ENCODE measurements at places on chromosomes 16 and 17.

- no peak for DNase-seq
Measured at GRCh38 chr16:22685459-22685830, 128.5 kb upstream of the HS3ST2 start.

DNA sequence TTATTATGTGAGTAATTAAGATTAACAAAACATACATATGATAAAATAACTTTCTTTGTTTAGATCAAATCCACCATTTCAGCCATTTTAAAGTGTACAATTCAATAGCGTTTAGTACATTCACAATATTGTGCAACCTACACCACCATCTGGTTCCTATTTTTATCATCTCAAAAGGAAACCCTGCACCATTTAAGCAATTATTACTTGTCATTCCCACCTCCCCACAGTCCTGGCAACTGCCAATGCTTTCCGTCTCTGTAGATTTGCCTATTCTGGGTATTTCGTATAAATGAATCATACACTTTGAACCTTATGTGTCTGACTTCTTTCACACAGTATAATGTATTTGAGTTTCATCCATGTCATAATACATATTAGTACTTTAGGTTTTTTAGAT is 162.5 kb upstream of the CNTNAP4 start:
- no peak for DNase-seq

GRCh38 chr17:57518587-57519581 is 226.2 kb downstream of the CCDC182 start:
- DNase-seq: no peak

DNA sequence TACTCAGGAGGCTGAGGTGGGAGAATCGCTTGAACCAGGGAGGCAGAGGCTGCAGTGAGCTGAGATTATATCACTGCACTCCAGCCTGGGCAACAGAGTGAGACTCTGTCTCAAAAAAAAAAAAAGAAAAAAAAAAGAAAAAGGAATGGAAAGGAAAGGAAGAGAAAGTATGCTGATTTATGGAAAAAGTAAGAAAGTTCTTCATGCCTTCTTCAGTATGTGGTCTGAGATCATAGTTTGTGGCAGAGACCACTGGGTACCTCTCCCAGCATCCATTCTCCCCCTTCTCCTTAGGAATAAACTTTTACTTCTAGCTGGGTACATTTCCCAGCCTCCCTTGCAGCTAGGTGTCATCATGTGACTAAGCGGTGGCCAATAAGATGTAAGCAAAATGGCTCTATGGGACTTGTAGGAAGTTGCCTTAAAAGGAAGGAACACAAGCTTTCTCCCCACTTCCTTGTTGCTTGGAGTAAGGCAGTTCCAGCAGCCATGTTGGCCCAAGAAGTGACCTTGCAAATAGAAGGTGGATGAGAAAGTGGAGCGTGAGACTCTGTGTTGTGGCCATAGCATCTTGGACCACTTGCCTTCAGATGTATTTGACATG is 26.1 kb upstream of the XPO6 start:
- DNase-seq: no peak

- DNase-seq: no peak
Measured at GRCh38 chr17:65013613-65014391, 42.7 kb downstream of the GNA13 start.

GRCh38 chr16:66082424-66082823 is 284.1 kb upstream of the CDH5 start:
- DNase-seq: no peak

DNA sequence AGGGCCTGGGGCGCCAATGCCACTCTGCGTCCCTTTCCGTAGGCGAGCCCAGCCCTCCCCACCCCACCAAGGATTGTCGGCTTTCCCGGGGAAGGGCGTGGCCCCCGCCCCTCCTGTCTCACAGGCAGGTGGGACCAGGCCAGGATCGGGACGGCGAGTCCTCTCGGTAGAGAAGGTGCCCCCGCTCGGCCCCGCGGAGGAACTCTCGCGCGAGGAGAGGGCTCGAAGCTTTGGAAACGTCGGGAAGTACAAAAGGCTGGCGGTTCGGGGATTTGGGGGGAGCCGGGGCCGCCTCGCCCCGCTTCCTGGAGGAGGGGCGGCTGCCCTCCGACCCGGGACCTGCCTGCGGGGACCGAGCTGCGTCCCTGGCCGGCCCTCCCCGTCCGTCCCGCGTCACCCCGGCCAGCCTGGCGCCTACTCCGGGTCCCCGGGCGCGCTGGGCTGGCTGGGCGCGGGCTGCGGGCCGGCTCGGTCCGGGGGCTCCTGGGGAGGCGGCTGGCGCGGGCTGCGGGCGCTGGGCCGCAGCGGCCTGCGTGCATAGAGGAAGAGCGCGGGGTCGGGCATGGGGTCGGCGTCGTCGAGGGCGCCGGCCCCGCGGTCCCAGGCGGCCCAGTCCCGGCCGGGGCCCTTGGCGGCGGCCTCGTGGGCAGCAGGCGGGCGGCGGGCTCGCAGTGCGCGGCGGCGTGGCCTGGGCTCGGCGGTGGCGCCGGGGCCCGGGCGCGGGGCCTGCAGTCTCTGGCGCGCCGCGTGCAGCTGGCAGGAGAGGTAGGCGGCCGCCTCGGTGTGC is 12.6 kb upstream of the CLUH start:
- peak; percentile 52 for DNase-seq

DNA sequence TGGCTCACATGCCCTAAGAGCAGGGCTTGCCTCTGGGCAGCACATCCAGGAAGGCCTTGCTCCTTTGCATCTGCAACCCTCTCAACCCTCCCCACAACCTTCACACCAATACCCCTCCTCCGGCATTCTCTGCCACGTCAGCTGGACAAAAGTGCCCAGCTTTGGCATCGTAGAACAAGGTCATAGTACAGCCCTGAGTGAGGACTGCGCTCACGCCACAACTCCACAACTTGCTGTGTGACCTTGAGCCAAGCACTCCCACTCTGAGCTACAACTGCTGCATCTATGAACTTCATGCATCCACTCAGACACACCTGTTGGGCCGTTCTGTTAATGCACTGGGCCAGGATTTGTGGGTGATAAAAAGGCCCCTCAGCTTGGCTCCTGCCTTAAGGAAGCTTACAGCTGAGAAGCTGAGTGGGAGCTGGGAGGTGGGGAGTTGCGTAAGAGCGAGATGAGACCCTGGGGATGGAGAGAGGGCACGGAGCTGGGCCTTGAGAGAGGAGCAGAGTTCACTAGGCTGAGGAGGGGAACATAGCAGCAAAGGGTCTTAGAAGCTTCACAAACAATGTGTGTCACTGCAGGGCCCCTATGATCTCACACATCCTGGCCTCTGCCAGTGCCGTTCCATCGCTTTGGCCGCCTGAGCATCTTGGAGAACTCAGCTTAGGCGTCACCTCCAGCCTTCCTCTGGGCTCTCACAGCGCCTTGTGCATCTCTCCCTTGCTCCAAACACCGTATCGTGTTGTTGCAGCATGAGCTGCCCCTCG is 8.6 kb upstream of the MRC2 start:
- no peak for DNase-seq

DNA sequence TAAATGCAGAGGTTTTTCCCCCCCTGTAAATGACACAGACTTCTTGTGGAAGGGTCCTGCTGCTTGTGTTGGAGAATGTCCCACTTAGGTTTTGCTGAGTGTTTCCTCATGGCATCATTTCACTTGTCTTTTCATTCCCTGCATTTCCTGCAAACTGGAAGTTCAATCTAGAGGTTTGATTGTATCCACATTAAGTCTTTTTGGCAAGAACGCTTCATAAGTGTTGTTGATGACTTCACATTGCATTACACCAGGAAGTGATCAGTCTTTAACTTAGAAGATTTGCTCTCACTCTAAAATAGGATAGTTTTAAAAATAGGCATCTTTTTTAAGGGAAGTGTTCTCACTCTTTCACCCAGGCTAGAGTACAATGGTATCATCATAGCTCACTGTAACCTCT is 67.2 kb downstream of the RPTOR start:
- DNase-seq: no peak

GRCh38 chr16:8718851-8719680 is 44.6 kb downstream of the ABAT start:
- no peak for DNase-seq

- DNase-seq: peak; percentile 32
Measured at GRCh38 chr16:50613281-50613963, 65.2 kb downstream of the NKD1 start.

- DNase-seq: no peak
Measured at GRCh38 chr16:27748868-27749546, 199.1 kb downstream of the KATNIP start.

- no peak for DNase-seq
Measured at GRCh38 chr17:13594762-13595598, 6.7 kb downstream of the HS3ST3A1 start.

DNA sequence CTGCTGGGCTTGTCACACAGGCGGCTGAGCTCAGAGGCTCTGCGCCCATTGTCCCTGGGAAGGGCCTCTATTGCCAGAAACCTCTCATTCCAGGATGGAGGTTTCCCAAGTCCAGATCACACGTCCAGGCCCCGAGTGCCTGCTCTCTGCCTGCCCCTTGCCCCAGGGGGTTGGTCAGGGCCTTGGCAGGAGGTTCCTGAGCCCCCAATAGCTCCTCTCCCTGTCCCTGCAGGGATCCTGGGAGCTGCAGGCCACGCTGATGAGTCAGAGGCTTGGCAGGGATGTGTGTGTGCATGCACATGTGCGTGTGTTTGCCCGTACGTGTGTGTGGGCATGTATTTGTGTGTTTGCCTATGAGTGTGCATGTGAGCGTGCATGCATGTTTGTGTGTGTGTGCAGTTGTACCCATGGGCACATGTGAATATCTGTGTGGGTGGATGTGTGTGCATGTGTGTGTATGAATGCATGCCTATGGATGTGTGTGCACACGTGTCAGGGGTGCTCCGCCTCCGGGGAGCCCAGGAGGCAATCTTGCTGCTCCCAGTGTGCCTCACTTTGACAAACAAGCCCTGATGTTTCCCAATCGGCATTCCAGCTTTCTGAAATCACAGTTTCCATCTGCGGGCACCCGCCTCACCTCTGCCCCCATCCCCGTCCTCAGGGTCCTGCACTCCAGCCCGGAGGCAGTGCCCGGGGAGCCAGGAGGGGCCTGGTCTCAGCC is 98.4 kb upstream of the GSE1 start:
- DNase-seq: no peak

DNA sequence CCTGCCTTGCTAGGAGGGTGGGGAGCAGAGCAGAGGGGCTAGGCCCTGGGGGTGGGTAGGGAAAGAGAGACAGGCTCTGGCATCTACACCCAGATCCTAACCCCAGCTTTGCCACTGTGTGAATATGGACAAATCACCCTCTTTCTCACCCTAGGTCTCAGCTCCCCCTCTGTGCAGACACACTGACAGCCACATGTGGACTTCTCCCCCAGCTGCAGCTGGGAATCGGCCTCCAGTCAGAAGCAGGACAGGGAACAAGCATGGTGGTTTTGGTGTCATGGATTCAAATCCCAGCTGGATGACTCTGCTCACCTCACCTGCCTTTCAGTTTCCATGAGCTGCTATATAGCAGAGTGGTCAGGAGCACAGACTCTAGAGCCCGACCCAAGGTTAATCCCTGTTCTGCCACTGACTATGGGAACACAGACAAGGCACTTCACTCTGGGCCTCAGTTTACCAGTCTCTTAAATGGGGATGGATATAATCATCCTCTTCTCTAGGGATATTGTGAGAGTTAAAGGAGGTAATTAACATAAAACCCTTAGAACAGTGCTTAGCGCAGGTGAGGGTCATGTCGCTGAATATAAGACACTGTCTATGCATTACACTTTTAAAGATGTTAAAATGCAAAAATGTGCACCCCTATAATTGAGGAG is 26.2 kb upstream of the MAP3K14 start:
- DNase-seq: no peak

DNA sequence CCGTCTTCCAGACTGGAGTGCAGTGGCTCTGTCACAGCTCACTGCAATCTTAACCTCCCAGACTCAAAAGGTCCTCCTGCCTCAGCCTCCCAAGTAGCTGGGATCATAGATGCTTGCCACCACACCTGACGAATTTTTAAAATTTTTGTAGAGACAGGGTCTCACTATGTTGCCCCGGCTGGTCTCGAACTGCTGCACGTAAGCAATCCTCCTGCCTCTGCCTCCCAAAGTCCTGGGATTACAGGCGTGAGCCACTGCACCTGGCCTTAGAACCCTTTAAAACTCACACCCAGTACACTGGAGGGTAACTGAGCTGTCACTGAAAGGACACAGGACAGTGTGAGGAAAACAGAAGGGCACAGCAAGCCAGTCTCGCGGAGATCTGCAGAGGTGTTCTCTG is 97.6 kb upstream of the NOL11 start:
- DNase-seq: no peak

GRCh38 chr17:68356520-68356919 is 65.2 kb downstream of the ARSG start:
- no peak for DNase-seq

DNA sequence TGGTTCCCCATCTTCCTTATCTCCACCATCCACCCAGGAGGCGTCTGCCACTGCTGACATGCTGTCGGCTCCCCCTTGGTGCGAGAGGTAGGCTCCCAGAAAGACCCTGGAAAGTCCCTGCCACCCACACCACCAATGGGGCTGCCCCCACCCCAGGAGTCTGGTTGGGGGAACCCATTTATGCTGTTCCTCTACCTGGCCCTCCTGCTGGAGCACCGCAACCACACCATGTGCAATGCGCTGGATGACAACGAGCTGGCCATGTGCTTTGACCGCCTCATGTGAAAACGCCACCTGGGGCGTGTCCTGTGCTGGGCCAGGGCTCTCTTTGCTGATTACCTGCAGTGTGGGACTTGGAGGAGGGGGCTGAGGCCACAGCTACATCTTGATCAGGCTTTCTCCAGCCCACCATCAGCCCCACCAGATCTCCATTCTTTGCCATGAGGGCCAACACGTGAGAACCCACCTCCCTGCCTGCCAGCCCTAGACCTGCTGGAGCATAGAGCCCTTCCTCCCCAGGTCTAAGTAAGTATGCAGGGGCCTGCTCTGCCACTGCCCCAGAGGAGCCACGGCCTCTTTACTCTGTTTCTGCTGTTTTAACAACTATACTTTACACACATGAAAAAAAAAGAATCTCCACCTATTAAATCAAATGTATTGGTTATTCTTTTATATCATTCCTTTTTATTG is 7.9 kb upstream of the ALDH3A1 start:
- no peak for DNase-seq

DNA sequence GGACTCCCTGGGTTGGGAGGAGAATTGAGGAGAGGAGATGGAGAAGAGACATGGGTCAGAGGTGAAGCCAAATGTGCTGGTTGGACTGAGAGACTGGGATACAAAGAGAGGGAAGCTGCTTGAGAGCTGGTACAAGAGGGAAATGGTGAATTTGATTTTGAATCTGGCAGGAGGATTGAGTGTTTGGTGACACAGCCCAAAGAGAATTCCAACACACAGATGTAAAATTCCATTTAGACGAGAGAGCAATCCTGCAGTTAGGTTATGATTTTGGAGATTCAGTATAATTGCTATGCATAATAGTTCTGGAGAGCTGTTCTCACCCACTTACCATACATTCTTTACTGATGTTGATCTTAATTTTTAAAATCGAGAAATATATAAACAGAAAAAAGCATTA is 57.7 kb downstream of the HSD17B2 start:
- DNase-seq: no peak
